WERI-Rb-1 (cell line): ENCODE measurements at places on chromosomes 4 and X.

DNA sequence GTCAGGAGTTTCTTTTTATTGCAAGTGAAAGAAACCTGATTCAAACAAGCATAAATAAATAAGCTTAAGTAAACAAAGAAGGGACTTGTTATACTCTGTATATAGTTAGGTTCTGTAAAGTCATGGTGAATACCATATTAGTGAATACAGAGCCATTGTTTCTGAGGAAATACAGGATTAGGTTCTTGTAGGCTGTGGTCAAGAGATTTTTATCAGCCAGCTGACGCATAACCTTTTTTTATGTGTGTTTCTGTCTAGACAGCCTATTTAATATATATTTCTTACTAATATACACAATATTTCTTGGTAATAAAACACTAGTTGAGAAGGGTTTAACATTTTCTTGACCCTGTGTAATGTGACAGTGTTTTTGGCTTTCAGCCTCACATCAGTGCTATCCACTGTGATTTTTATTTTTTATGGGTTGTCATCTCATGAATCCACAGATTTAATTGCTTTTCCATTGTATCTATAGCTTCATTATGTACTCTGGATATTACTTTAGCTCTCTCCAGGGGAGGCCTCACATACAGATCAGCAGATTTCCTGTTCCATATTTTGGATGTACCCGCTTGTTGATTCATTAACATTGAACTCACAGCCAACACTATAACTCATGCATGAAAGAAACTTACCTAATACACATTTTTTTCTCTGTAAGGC lies 8.0 kb downstream of the HERC3 start:
- no peak for DNase-seq

DNA sequence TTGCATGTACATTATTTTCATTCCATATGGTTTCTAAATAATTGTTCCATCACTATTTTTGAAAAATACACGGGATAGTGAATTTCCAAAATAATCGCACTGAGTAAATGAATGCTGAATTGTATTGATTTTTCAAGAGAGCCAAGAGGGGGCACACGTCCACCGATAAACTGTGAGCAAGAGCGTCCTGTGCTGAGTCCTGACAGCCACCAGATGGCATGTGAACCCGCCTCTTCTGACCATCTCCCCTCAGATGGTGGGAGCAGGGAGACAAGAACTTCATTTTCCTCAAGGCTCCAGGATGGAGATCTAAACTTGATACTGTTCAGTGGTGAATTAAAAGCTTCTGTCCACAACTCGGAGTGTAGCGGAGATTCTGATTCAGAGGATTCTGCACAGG lies 30.6 kb upstream of the IL9R start:
- peak; percentile 89 for DNase-seq

- no peak for DNase-seq
These were observed 174.3 kb downstream of the ADGRL3 start for GRCh38 chr4:61374447-61374891.

DNA sequence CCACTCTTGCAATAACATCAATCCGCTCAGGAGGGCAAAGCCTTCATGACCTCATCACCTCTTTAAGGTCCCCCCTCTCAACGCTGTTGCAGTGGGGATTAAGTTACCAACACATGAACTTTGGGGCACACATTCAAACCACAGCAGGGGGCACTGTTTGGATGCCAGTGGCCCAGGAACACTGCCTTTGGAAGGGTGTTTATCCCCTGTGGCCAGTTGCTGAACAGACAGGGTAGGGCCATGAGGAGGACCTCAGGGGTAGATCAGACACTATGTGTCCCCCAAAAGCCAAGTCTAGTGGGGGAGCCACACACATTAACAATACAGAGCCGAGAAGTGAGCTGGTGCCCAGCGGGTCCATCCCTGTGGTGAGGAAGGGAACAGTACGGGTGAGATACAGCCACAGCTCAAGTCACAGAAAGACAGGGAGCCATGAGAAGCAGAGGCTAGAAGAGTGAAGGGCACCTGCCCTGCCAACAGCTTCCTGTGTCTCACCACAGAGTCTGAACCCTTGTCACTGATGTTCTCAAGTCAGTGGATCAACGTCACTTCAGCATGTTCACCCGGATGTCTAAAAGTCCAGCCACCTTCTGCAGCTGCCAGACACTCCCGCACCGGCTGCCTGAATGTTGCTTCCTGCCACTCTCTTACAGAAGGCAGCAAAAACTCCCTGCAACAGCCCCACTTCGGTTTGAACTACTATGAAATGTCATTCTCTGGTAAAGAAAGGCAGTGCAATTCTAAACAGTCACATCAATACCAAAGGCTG lies 19.9 kb upstream of the MXD4 start:
- peak; percentile 38 for DNase-seq

GRCh38 chr4:169033660-169034059 lies 23.6 kb upstream of the CBR4 start:
- peak; percentile 50 for DNase-seq

GRCh38 chr4:100087743-100088142 lies 102.5 kb downstream of the DDIT4L start:
- DNase-seq = no peak

GRCh38 chr4:189090174-189090814 lies 850.4 kb upstream of the FRG1 start:
- DNase-seq = no peak
